Ovary (tissue), 10 donors: ENCODE measurements at places on chromosomes 3 and 15.

DNA sequence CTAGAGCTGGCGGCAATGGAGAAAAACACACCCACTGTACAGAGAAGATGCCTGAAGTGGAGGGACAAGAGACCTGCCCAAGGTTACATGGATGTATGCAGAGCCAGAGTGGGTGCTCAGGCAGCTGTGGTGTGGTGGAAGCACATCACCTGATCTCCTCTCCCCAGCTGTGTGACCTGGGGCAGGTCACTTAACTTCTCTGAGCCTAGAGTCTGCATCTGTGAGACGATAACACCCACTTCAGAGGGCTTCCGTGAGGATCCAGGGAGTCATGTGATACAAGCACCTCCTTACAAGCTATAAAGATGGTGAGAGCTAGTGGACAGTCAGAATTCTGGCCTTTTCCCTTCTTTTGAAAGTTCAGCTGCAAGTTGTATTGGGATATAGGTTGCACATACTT lies 55.1 kb upstream of the HERC1 start:
- no peak for DNase-seq

- no peak for DNase-seq
These were observed 84.2 kb downstream of the MYO9A start for GRCh38 chr15:72033711-72034110.

- peak; percentile 85 for DNase-seq
These were observed 121.7 kb upstream of the SPRED1 start for GRCh38 chr15:38130740-38131498.

DNA sequence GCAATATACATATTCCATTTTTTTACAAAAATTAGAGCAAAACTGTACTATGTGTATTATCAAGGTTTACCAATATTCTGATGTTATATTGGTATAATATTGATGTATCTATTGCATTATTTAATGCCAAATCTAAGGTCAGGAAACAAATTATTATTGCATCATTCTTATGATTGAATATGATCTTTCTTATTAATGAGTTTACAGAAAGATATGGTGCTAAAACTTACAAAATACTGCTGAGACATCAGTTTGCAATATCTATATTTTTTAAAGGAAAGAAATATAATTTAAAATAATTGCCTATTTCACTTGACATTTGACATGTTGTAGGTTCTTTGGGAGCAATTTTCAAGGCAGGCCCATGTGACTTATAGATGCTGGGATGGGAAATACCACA lies 357.6 kb downstream of the NLGN1 start:
- DNase-seq = no peak
